ENCODE measurements at places on chromosomes 7 and 10.

DNA sequence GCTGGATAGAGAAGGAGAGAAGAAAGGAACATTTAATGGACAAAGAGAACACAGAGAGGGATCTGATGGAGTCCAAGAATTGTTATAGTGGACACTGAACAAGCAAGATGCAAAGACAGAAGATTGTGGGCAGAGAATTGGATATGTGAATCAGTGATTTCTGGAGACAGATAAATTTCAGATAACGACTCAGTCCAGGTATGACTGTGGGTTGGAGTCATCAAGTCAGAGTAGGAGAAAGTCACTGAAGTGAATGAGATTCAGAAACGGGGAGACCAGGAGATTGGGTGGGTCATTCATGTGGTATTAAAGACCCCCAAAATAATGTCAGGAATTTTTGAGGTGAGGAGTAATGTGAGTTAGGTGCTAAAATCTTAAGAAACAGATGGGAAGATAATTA is 23.0 kb downstream of the ASB4 start:
- DNase-seq, result no peak

- DNase-seq, result peak; percentile 0
Measured at GRCh38 chr10:128274938-128275337, 148.7 kb upstream of the MKI67 start.

DNA sequence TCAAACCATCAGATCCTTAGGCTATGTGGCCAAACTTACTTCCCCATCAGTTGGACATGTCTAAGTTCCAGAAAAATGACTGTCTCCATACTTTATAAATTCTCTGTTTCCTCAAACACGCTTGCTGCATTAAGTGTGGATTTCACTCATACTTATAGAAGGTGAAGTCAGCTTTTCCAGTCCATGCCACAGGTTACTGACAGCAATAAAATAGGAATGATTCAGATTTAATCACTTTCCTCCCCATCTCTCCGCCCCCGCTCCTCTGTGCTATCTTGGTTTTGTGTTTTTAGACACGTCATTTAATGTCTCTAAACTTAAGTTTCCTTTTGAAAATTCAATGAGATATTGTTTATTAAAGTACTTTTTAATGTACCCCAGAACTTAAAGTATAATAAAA is 1098.0 kb upstream of the C7orf33 start:
- no peak for DNase-seq

DNA sequence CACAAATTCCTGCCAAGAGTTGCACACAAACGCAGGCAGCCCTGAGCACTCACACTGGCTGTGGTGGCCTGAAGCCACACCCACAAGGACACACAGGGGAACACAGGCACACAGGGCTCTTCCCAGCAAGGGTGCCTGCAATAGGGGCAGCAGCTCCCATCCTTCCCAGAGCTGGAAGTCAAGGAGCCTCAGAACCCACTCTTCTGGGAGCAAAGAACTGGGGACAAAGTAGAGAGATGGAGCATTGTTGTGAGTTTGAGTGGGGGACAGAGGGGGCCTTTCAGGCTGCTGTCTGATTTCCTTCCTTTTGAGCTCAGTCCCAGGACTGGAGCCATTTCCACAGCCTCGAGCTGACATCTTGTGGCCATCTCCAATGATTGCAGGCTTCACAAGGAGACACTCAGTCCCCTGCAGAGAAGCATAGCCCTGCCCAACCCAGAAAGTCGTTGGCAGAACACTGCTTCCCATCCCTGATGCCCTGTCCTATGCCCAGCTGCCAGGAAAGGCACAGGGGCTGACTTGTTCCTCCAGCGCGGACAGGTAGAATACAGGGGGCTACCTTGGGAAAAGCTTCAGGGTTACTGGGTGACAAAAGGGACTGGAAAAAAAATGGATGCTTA is 34.4 kb upstream of the SLF2 start:
- peak; percentile 79 for DNase-seq

- no peak for DNase-seq
Measured at GRCh38 chr7:12949060-12949931, 261.9 kb downstream of the ARL4A start.

DNA sequence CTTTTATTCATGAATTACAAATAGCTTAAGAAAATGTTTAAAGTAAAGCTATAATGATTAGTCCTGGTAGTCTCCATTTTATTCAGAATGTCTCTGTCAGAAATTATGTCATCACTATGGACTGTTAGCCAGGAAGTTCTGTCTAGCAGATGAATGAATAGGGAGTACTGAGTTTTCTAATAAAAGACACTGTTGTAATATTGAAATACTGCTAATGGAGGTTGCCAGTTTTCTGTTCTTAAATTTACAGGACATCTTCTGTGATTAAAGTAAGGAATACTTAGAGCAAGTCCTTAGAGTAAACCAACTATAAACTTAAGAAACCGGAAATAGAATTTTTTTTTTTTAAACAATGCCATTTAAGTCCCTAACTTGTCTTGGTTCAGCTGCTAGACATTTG is 309.8 kb downstream of the ADK start:
- no peak for DNase-seq

GRCh38 chr10:88082806-88083596 is 219.6 kb downstream of the PTEN start:
- no peak for DNase-seq

DNA sequence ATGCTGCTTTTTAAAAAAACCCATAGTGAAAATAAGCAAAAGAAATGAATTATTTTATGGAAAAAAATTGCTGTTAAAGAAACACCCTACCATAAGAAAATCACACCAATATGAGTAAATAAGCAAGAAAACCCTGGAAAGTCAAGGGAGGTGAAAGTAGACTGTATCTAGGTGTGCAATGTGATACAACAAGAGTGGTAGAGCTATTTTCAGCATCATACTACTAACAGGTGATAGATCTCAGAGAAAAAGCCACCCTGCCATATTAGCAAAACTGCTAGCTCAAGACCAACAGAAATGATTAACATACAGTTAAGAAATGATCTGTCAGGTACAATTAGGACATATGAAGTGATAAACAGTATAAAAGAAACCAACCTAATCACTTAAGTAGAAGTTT is 54.8 kb downstream of the UBE2H start:
- no peak for DNase-seq

- DNase-seq, result no peak
Measured at GRCh38 chr7:95311389-95311788, 12.9 kb downstream of the PON1 start.

Data from NCI-H1417 (cell line).